ENCODE measurements at places on chromosomes 2 and 18. TPM values are rescaled to one million over a fixed set of nuclear protein-coding genes. Genes with fewer than 3 reads are reported as not detected.

The CCDC178 gene
- total RNA-seq = not detected

DNA sequence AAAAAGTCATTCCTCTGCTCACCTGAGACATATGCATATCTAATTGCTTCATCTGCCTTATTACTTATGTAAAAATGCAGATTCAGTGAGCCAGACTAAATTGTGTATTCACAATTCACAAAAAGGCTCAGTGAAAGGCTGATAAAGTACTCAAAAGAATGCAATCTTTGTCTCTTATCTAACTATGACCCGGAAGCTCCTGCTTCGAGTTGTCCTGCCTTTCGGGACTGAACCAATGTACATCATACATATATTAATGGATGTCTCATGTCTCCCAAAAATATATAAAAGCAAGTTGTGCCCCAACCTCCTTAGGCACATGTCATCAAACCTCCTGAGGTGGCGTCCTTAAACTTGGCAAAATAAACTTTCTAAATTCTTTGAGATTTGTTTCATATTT lies 120.5 kb downstream of the SCN3A start:
- no peak overlapping the region for H3K27ac ChIP-seq
- no peaks in the 10 kb centered on the region for H3K36me3 ChIP-seq
- H3K4me3 ChIP-seq = no peak overlapping the region

GRCh38 chr2:163802284-163802683 lies 66.5 kb upstream of the FIGN start:
- no peaks in the 10 kb centered on the region for H3K36me3 ChIP-seq
- H3K4me1 ChIP-seq = no peaks in the 10 kb centered on the region
- no peaks in the 10 kb centered on the region for H3K27me3 ChIP-seq
- no peak overlapping the region for H3K4me3 ChIP-seq
- H3K27ac ChIP-seq = no peak overlapping the region
- no peak for DNase-seq

- no peaks in the 10 kb centered on the region for H3K36me3 ChIP-seq
- no peak for DNase-seq
- no peak overlapping the region for H3K27ac ChIP-seq
- H3K4me1 ChIP-seq = peaks cover 68% of the 10 kb centered on the region
- H3K27me3 ChIP-seq = no peaks in the 10 kb centered on the region
Measured at GRCh38 chr2:98768384-98769113, 37.6 kb upstream of the MGAT4A start.

The CCDC74B gene
- total RNA-seq = 0.85 TPM

The KIAA2012 gene
- not detected for total RNA-seq

The ARHGEF4 gene
- total RNA-seq = 0.51 TPM

GRCh38 chr2:5164776-5165525 lies 527.2 kb upstream of the SOX11 start:
- H3K4me1 ChIP-seq = no peaks in the 10 kb centered on the region
- no peaks in the 10 kb centered on the region for H3K27me3 ChIP-seq
- no peaks in the 10 kb centered on the region for H3K36me3 ChIP-seq
- H3K27ac ChIP-seq = no peak overlapping the region

- H3K27ac ChIP-seq = no peak overlapping the region
- DNase-seq = no peak
- H3K27me3 ChIP-seq = peaks cover 26% of the 10 kb centered on the region
- no peaks in the 10 kb centered on the region for H3K36me3 ChIP-seq
- H3K4me1 ChIP-seq = no peaks in the 10 kb centered on the region
- H3K4me3 ChIP-seq = no peak overlapping the region
Measured at GRCh38 chr2:216635701-216636550, 2.7 kb downstream of the IGFBP2 start.

- H3K27me3 ChIP-seq = no peaks in the 10 kb centered on the region
- H3K27ac ChIP-seq = no peak overlapping the region
- no peak overlapping the region for H3K4me3 ChIP-seq
- DNase-seq = no peak
Measured at GRCh38 chr2:83233326-83233725, 1225.8 kb downstream of the SUCLG1 start.

Data from CD8-positive, alpha-beta memory T cell (primary cell).